Central memory CD4-positive, alpha-beta T cell (primary cell): ENCODE measurements at places on chromosomes 16 and 17.

GRCh38 chr17:77884019-77884418 is 74.5 kb upstream of the TNRC6C start:
- peak; percentile 23 for DNase-seq

GRCh38 chr17:6046431-6046830 is 23.7 kb upstream of the WSCD1 start:
- no peak for DNase-seq

- no peak for DNase-seq
Measured at GRCh38 chr17:4998027-4998731, 429 bp downstream of the KIF1C start.

GRCh38 chr17:64173646-64174045 is 43.7 kb upstream of the ERN1 start:
- no peak for DNase-seq

DNA sequence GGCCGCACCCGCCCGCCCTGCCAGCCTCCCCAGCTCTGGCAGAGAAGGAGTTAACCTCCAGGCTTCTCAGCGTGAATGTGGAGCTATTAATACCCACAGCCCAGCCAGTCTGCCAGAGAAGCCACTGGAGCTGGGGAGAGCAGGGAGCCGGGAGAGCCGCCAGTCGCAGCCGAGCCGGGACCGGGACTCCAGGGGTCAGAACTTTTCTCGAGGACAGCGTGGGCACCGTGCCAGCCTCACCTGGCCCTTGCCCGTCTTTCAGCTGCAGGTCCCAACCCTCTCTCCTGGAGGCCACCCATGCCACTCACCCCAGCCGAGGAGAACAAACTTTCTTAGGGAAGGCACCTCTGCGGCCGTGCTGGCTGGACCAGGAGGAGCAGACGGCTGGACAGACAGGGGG is 33.8 kb upstream of the SBK1 start:
- no peak for DNase-seq

DNA sequence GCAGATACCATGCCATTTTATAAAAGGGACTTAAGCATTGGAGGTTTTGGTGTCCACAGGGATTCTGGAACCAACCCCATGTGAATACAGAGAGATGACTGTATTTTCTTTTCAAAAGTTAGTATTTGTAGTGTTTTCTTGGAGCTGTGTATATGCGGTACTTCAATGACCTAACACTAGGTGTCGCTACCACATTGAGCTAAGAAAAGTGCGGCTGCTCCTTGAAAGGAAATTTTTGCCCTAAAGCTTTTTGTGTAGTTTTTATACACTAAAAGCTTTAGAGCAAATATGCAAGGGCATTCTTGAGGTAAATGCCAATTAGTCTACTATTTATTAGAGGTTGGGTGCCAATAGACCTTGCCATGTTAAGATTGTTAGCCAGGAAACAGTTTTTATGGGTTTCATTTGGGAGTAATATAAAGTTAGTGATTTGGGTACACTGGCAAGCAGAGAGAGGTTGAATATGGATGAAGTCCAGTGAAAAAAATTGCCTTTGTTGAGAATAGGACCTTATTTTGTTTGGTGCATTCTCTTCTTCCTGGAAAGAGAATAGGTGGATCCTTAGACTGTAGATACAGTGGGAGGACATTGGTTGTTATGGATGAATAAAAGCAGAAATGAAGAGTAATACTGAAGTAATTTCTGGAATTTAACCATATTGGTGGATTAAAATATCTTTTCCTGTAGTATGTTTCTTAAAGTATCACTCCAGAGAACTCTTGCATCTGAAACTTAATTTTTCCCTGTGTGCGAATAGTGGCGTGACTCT is 43.3 kb downstream of the BCAS3 start:
- peak; percentile 29 for DNase-seq

DNA sequence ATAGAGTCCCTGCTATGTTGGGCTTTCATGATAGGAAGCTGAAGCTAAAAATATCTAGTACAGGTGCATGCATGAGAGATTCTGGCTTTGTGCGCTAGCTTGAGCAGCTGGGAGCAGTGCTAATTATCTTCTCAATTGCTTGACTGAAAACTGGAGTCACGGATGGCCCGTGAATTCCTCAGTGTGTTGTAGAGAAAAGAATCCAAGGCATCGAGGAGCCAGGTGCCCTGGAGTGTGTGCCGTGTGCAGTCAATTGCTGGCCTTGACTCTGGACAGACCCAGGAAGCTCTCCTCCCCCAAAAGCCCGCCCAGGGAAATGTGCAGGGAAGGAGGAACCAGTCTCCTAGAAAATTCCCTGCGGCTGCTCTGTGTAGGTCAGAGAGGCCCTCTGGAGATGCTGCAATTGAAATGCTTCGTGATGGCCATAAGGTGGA is 14.2 kb downstream of the LGALS3BP start:
- no peak for DNase-seq

- DNase-seq, result no peak
Measured at GRCh38 chr16:49884033-49885015, 28.4 kb upstream of the ZNF423 start.

- no peak for DNase-seq
Measured at GRCh38 chr16:84153660-84154214, 8.6 kb downstream of the DNAAF1 start.

DNA sequence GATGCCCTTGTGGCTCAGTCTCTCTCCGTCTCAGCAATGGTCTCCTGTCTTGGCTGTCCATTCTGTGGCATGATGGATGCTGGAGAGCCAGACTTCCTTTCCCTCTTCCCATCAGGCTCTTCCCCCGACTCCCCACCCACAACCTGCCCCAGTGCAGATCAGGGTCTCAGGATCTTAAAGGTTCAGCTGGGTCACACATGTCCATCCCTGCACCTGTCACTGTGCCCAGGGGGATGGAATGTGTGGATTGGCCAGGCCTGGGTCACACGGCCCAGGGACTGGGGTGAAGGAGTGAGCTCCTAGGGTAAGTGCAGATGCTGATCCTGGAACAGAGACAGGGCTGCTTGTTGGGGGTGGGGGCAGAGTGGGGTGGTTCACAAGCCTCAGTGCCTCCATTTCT is 23.0 kb downstream of the ADGRG5 start:
- DNase-seq, result no peak

DNA sequence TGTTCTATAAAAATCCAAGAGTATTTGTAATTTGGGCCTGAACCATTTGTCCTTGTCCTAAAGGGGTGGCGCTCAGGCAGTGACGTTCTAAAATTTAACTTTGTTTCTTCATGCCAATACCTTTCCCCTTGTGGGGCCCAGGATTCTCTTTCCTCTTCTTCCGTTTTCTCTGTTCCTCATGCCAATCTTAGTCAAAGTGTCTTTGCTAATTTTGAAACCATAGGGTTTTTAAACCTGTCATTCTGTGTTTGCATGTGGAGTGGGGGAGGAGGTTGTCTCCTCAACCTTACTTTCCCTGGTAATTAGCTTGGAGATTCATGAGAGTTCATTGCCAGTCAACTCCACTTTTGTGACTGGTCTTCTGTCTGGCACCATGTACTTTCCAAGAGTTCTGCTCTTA is 337.1 kb downstream of the MAF start:
- DNase-seq, result no peak

- DNase-seq, result no peak
Measured at GRCh38 chr16:3138342-3138741, 3.5 kb downstream of the ZNF213 start.

- no peak for DNase-seq
Measured at GRCh38 chr17:71402661-71403141, 718.1 kb upstream of the SOX9 start.

GRCh38 chr17:48994549-48995303 is 2.5 kb upstream of the IGF2BP1 start:
- no peak for DNase-seq

- DNase-seq, result no peak
Measured at GRCh38 chr17:58534901-58535421, 20.5 kb upstream of the MTMR4 start.

DNA sequence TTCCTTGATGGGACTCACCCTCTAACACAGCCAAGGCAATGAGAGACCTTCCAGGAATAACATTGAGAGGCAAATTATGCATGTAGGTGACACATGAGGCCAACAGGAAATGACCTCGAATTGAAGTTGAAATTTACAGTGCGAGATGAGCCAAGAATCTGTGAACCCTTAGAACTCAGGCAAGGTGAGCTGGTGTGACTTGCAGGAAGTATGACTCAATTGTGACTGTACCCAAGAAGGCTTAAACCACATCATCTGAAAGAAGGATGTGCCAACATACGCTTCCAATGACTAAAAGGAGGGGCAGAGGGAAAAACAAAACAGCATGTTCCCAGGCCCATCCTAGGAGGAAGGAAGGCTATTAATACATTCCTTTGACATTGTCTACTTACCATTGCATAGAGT is 44.8 kb downstream of the PITPNC1 start:
- DNase-seq, result peak; percentile 86

GRCh38 chr17:77457572-77458201 is 316.9 kb downstream of the SEC14L1 start:
- DNase-seq, result no peak

DNA sequence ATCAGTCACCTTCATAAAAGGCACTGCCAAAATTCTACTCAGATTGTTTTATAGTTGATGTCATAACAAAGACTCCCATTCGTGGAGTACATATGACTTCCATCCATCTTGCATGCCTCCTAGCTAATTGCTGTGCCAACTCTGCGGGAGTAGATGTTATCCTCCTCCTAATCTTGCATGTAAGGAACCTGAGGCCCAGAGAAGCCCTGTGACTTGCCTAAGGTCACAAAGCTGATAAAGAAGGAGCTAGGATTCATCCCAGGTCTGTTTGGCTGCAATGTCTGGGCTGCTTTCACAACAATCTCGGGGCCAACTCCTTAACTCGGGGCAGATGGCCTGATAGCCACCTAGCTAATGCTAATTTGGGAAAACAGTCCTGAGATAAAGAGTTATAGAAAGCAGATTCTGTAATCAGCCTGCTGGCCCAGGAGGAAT is 87.3 kb downstream of the YPEL2 start:
- no peak for DNase-seq

- no peak for DNase-seq
Measured at GRCh38 chr17:73288534-73289302, 23.1 kb downstream of the CDC42EP4 start.

DNA sequence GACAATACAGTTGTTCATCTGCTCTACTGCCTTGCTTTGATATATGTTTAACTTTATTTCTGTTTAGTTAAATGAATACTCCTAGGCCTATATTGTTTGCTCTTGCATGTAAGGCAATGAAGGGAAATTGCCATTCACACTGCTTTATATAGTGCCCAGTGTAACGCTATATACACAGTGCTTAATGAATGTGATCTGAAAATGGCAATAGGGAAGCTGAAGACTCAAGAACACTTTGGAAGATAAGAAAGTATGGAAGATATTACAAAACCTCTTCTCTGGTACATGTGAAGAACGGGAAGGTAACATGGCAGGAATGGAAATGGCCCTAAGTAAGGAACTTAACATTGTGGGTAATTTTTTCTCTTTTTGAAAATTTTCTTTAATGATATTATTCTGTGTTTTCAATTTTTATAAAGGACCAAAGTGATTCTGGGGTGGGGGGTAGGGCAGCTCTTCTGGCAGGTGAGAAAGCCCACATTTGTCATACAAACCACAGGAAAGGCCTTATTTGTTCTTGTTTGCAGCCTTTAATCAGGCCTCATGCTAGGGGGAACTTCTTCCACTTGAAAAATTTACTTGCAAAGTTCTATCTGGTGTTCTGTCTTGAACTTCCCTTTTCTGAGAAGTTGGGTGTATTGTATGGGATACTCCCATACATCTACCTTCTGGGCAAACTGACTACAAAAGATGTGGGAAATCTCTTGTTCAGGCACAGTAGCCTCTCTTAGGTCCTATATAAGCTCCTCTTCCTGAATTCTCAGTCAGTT is 100.8 kb upstream of the CORO6 start:
- peak; percentile 24 for DNase-seq

DNA sequence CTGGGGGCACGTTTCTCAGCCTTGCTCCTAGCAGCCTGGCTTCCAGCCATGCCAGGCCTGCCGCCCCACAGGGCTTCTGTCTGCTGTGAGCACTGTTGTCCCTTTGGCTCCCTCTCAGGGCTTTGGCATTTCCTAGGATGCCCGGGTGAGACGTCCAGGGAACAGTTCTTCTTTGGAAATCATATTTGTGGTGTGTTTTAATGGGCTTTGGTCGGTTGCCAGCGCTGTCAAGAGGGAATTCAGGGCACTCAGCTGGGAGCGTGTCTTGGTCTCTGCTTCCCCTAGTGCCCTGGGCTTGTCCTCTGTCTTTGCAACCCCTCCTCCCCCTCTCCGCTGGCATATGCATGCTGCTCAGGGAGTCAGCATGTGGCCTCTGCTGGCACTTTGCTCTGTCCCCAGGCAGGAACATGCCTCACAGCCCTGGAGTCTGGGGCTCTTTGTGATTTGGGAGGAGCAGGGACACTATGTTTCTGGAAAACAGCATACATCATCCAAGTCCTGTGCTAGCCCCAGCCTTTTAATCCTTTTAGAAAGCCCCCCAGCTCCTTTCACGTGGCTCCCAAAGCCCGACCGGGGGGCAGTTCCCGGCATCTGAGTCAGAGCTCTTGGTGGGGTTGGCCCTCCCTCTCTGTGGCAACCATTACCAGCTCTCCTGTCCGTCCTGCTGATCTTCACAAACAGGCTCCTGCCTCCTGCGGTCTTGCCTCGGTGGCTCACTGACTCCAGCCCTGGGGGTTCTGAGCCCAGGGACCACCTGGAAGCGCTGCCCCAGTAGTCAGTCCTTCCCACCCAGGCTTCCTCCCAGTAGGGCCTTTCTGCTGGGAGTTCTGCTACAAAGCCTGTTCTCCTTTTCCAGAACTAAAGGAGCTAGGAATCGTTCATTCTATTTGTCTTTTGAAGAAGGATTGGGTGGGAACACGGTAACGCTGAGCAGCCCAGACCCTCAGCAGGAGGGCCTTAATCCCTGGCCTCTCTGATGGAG is 26.7 kb downstream of the SAP30BP start:
- DNase-seq, result no peak

DNA sequence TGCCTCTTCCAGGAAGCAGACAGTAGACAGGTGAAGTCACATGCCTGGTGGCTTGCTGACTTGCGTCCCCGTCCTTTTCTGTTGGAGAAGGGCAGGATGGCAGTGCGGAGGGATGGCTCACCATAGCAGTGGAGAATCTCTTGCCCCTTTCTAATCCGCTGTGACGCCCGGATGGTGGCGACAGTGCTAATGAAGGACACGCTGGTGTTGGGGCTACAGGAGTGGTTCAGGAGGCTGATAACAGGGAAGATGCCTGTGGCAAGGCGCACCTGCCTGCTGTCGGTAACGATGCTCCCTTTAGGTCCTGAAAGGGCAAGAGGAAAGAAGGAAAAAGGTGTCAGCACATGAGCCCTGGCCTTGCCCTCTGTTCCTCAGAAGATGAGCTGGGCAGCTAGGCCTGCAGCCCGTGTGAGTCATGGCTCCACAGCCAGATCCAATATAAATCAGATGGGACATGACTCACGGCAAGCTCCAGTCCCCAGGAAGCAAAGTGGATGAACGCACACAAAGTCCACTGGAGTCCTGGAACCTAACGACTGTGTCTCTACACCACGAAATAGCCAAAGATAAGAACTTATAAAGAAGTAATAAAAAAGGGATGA is 25.5 kb downstream of the SERPINF1 start:
- DNase-seq, result no peak

DNA sequence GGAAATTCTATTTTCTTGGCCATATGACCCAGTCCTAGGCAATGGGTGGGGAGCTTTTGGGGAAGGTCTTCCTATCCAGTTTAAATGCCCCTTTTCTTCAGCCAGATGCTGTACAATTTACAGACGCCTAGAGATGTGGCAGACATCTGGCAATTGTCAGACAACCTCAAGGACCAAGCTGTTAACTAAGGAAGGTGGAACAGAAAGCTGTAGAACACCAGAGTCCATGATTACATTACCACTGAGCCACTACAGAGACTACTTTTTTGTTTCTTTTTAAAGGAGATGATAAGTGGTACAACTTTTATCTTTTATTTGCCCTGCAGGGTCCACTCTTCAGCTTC is 21.1 kb upstream of the CORO6 start:
- no peak for DNase-seq

GRCh38 chr16:83806036-83806435 is 1.7 kb upstream of the HSBP1 start:
- no peak for DNase-seq
